ENCODE measurements at places on chromosomes 7 and 10. TPM values are rescaled to one million over a fixed set of nuclear protein-coding genes. Genes with fewer than 3 reads are reported as not detected.

- no peaks in the 10 kb centered on the region for H3K36me3 ChIP-seq
- H3K4me3 ChIP-seq, result no peak overlapping the region
- no peak for DNase-seq
- H3K4me1 ChIP-seq, result no peaks in the 10 kb centered on the region
- H3K27ac ChIP-seq, result no peak overlapping the region
Measured at GRCh38 chr10:81570349-81570748, 304.6 kb upstream of the NRG3 start.

DNA sequence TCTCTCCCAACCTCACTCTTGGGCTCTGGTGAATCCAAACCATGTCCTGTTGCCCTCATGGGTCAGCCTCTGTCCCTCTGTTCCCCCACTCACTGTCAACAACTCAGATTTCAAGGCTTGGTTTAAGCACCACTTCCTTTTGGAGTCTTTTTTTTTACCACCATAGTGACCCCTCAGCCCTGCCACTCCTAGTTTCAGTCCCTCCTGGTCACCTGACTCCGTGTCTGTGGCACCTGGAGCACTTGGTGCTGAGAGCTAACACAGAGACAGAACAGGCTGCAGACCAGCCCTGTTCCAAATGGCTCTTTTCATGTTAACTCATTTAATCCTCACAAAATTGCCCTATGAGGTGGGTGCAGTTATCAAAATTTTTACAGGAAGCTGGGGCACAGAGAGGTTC is 53.6 kb upstream of the SMNDC1 start:
- H3K4me1 ChIP-seq, result peaks cover 32% of the 10 kb centered on the region
- peak overlapping the region; percentile 95 for H3K27ac ChIP-seq
- no peaks in the 10 kb centered on the region for H3K36me3 ChIP-seq
- H3K27me3 ChIP-seq, result no peaks in the 10 kb centered on the region

DNA sequence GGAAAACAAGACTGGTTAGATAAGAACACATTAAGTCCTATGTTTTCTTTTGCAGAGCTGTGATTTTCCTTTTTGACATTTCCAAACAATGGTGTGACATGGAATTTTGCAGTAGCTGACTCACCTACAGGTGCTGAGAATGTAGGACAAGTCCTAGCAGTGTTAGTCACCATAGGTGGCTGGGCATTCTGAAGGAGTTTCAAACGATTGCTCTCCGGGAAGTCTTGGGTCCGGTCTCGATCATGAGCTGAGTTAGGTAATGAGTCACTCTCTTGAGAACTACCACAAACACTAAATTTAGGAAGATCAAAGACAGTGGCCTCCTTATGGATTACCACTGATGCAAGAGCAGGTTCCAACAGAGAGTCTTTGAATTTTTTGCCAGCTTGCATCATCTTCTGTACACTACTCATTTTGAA is 3.6 kb downstream of the FIGNL1 start:
- no peaks in the 10 kb centered on the region for H3K36me3 ChIP-seq
- no peaks in the 10 kb centered on the region for H3K27me3 ChIP-seq
- H3K27ac ChIP-seq, result no peak overlapping the region
- H3K4me3 ChIP-seq, result no peak overlapping the region

GRCh38 chr7:135253851-135254771 is 20.5 kb downstream of the STRA8 start:
- no peak overlapping the region for H3K4me3 ChIP-seq
- peak; percentile 74 for DNase-seq
- peak overlapping the region; percentile 74 for H3K27ac ChIP-seq
- no peaks in the 10 kb centered on the region for H3K36me3 ChIP-seq
- H3K27me3 ChIP-seq, result no peaks in the 10 kb centered on the region

- H3K36me3 ChIP-seq, result no peaks in the 10 kb centered on the region
- H3K4me1 ChIP-seq, result no peaks in the 10 kb centered on the region
- H3K27ac ChIP-seq, result no peak overlapping the region
- no peak for DNase-seq
- H3K4me3 ChIP-seq, result no peak overlapping the region
Measured at GRCh38 chr7:7051206-7051877, 131.0 kb upstream of the C1GALT1 start.

DNA sequence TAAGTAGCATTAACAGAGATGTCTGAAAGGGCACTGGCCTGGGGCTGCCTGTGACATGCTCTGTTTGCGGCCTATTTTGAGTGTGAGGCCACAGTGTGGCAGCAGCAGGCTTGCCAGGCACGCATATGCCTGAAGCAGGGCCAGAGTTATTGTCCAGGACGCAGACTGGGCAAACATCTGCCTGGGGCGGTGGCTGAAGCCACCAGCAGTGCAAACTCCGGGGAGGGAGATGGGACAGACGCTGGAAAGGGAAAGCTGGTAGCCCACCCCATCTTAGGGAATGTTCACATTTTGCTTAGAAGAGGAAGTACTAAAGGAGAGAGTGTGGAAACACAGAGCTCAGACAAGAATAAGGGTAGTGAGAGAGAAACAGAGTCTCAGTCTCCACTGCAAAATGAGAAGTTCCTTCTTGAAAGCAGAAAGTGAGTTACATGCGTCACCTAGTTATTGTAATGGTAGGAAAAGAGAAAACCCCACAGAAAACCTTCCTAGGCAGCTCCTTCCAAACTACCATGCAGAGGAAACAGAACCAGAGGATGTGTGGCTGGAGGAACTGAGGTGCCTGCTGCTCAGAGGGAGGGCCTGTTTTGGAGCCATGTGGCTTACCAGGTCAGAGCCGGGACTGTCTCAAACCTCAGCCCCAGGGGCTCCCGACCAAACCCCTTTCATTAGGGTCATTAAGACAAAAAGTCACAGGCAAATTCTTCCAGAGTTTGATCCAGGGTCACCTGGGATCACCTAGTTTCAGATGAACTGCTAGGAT is 14.5 kb downstream of the AKR1B1 start:
- H3K4me3 ChIP-seq, result no peak overlapping the region
- H3K27me3 ChIP-seq, result no peaks in the 10 kb centered on the region
- DNase-seq, result no peak
- H3K4me1 ChIP-seq, result peaks cover 8% of the 10 kb centered on the region

DNA sequence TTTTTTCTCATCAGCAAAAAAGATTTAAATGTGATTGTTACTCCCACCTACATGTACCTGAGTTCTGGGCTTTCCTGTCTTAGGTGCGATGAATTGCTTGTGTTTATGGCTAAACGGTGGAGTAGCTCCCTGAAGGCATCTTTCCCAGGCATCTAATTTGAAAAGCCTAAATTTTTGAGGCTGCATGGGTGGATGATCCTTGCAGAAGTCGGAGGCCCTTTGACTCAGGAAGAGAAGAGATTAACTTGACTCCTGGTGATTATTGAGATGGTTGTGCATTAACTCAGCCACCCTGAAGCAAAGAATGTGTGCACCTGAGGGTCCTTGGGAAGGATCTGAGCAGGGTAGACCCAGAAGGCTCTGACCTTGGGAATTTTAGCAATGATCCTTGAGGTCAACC is 155.6 kb upstream of the SEMA3C start:
- H3K27ac ChIP-seq, result no peak overlapping the region
- no peaks in the 10 kb centered on the region for H3K27me3 ChIP-seq
- H3K36me3 ChIP-seq, result no peaks in the 10 kb centered on the region

DNA sequence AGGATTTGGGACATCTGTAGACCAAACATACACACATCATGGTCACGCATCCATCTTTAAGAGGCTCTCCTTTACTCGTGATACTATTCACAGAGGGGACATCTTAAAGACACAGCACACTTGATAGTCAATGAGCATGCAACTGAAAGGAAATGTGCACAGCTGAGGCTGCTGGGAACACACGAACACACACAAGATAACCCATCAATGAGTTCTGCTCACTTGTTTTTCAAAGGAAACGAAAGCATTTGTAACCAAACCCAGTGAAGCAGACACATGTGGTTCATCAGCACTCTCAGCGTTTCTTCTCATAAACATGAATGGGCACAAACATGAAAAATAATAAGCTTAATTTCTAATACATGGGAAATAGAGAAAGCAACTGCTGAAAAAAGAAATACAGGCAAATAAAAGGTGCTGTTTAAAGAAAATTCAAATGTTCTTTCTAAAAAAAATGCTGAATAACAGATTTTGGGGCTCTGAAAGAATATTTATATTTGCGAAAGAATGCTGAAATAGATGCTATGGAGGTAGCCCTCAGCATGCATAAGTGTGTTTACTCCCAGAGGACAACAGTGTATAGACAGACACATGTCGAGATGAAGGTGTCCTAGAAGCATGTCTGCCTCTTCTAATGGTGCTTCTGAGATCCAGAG is 59.7 kb upstream of the LAMB4 start:
- no peaks in the 10 kb centered on the region for H3K27me3 ChIP-seq
- no peaks in the 10 kb centered on the region for H3K36me3 ChIP-seq
- H3K27ac ChIP-seq, result no peak overlapping the region

DNA sequence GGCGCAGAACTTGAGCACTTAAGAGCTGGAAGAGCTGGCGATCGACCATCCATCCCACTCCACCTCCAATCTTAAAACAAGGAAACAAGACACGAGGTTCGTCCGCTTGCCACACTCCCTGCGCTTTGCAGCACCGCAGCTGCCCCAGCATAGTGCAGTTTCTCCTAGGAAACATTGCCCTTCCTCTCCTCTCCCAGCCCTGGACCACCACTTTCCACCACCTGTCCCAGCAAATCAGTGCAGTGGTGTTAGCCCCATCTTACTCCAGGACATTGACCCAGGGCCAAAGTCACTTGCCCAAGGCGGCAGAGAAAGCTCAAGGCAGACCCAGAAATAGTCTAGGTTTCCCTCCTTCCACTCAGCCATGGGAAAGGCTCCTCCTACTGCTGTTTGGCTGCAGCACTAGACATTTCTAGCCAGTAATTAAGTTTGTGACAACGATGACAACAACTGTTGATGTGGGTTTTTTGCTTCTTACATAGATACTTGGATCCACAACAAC is 1.5 kb upstream of the PARD3 start:
- no peaks in the 10 kb centered on the region for H3K36me3 ChIP-seq
- peak overlapping the region; percentile 63 for H3K4me3 ChIP-seq
- peak; percentile 53 for DNase-seq

UNCX gene
- not detected for total RNA-seq

LRIT1 gene
- total RNA-seq, result not detected

CDH23 gene
- total RNA-seq, result 0.17 TPM

TCAF1 gene
- total RNA-seq, result 65.6 TPM

UPK3B gene
- total RNA-seq, result under 0.01 TPM

TRIM50 gene
- total RNA-seq, result not detected

LDB3 gene
- total RNA-seq, result under 0.01 TPM

MYH16 gene
- total RNA-seq, result not detected

FAM25A gene
- total RNA-seq, result not detected

RAB19 gene
- total RNA-seq, result not detected

CLRN3 gene
- not detected for total RNA-seq
